ENCODE measurements at places on chromosomes 6 and 20.
A peak's percentile ranks its signal among the peaks of the same experiment; 100 is the strongest.

DNA sequence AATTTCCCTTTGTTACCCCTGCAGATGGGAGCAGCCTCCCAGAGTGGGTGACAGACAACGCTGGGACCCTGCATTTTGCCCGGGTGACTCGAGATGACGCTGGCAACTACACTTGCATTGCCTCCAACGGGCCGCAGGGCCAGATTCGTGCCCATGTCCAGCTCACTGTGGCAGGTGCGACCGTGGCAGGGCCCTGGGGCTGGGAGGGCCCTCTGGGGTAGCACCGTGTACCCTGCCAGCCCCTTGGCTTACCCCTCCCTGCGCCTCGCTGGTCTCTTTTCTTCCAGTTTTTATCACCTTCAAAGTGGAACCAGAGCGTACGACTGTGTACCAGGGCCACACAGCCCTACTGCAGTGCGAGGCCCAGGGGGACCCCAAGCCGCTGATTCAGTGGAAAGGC is 29.4 kb upstream of the SRF start:
- no peak for DNase-seq

DNA sequence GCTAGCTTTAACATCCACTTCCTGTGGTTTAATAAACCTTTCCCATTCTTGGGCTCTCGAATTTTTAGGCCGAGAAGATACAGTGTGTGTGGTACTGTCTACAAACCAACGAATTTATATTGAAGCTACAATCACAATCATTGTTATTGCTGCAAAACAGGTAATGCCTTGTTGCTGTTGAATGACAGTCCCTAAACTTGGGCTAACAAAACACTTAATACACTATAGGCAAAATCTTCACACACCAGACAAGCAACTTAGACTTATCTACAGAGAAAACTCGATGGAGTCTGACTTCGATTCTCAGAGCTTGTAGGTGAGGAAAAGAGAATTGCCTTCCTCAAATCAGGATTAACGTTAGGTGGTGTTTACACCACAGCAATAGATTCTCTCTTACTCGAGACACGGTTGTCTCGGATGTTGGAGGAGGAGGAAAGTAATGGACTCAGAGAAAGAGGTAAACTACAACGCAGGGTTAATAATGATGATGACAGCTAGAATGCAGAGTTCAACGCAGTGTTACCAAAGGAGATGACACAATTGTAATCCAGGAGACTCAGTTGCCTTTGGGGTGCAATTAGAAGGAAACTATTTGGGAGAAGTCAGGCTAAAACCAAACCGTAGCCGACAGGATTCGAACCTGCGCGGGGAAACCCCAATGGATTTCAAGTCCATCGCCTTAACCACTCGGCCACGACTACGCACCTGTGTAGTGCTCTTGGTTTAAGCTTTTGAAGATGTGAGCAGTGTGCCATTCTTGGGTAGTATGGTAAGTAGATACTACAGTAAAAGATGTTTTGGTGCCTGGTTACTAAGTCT is 32.5 kb upstream of the ZNF184 start:
- peak; percentile 28 for DNase-seq

GRCh38 chr20:43936104-43936770 is 21.6 kb downstream of the TOX2 start:
- DNase-seq: no peak

DNA sequence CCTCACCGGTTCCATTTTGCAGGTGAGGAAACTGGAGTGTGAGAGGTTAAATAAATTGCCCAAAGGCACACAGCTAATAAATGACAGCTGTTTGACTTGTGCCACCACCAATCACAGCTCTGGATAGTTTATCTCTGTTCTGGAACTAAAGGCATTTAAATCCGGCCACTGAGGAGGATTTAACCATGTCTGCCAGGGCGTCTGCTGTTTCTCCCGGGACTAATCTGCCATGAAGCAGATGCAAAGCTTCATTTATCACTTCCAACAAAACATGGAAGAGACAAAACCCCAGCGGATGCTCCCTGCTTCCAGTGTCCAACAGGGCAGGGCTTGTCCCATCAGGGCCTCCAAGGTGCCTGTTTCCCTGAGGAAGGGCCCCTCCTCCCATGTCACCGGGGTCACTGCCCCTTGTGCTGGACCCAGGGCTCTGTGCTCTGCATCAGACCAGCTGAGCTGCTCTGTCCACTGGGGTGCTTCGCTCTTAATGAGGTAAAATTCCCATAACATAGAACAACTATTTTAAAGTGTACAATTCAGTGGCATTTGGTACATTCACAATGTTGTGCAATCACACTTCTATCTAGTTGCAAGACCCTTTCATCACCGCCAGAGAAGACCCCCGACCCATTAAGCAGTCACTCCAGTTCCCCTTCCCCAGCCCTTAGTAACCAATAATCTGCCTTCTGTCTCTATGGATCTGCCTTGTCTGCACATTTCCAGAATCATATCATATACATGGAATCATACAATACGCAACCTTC is 244.3 kb downstream of the PTPRT start:
- DNase-seq: no peak

DNA sequence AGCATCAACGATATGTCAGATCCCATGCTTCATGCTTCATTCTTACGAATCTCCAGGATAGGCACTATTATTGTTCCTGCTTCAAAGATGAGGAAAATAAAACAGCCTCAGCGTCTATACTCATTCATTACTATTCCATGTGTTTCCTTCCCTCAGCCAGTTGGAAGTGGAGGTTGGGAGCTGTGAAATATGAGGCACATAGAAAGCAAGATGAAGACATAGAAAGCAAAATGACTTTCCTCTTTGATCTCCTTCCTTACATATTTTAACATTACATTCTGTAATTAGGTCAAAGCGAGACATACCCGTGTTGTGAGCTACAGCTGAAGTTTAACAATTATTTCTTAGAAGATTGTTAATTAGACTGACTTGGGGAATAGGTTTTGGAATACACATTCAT is 125.4 kb downstream of the FYN start:
- no peak for DNase-seq

Data from femur (tissue), 1 donor.